Breast epithelium (tissue), 4 donors: ENCODE measurements at places on chromosomes 1 and 21.

GRCh38 chr1:96291468-96291867, 430.1 kb upstream of the PTBP2 start:
- DNase-seq: no peak
- no peak overlapping the region for H3K4me3 ChIP-seq
- H3K36me3 ChIP-seq: no peaks in the 10 kb centered on the region
- no peak overlapping the region for H3K27ac ChIP-seq
- H3K27me3 ChIP-seq: no peaks in the 10 kb centered on the region

DNA sequence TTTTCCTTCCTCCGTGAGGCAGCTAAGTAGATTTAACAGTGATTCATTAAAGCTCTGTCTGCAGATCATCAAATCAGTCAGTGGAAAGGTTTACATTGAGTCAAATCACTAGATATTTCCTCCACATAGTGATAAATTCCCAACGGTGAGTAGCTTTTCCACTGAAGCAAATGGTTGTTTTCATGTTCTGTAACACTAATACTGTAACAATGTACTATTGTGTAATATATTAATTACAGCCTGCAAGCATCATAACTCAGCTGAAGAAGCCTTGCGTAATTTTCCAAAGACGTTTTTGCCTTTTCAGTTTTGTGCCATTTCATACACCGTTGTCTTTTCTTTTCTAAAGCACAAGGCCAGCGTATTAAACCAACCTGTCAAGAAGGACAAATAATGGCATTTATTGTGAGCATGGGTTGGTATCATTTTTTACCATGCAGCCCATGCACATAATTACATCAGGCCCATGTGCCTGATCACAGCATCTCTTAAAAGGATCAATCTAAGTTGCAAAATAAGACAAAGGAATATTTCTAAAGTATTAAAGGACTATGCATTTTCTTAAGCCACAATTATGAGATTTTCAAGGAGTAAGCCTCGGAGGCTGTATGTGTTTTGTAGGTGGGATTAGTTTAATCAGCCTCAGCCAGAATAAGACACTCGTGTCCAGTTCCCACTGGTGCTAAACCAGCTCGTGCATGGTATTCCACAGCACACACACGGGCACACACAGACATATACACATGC, 16.7 kb upstream of the PDE9A start:
- no peak for DNase-seq
- no peaks in the 10 kb centered on the region for H3K4me1 ChIP-seq
- no peak overlapping the region for H3K4me3 ChIP-seq

DNA sequence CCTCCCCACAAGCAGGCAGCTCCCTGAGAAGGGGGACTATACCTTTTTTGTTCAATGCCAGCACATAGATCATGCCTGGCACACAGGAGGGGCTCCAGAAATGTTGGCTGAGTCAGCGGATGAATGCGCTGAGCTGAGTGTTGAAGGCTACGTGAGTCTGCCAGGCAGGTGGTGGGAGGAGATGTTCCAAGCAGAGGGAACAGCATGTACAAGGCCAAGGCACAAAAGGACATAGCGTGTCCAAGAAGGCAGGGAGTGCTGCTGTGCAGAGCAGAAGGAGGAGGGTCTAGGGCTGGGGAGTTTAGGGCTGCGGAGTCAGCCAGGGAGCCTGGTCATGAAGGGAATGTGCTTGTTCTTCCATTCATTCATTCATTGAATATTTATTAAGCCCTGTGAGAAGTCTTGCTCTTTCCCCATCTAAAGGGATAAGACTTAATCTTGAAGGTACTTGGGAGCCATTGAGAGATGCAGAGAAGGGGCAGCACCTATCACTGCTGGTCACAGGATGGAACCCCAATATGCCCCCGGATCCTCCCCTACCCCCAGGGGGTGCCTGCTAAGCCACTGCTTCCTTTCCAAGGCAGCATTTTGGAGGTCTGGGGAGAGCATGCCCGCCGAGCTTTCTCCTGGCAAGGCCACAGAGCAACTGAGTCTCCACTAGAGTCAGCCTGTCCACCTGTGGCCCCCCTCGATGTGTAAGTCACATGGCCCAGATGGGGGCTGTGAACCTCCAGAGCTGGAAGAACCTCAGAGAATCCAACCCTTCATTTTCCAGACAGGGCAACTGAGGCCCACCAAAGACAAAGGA, 31.2 kb upstream of the LAPTM5 start:
- H3K27me3 ChIP-seq: no peaks in the 10 kb centered on the region
- H3K36me3 ChIP-seq: no peaks in the 10 kb centered on the region
- no peaks in the 10 kb centered on the region for H3K4me1 ChIP-seq
- no peak overlapping the region for H3K27ac ChIP-seq
- no peak for DNase-seq
- H3K4me3 ChIP-seq: no peak overlapping the region

GRCh38 chr1:200869753-200870391, 2.9 kb upstream of the GPR25 start:
- no peaks in the 10 kb centered on the region for H3K36me3 ChIP-seq
- H3K27ac ChIP-seq: no peak overlapping the region
- H3K4me3 ChIP-seq: no peak overlapping the region
- DNase-seq: no peak
- no peaks in the 10 kb centered on the region for H3K4me1 ChIP-seq

- H3K4me1 ChIP-seq: no peaks in the 10 kb centered on the region
- no peak overlapping the region for H3K4me3 ChIP-seq
- H3K36me3 ChIP-seq: no peaks in the 10 kb centered on the region
- no peaks in the 10 kb centered on the region for H3K27me3 ChIP-seq
- no peak overlapping the region for H3K27ac ChIP-seq
These were observed 17.8 kb upstream of the MAST2 start for GRCh38 chr1:45785583-45785982.

GRCh38 chr1:175133673-175134435, 58.7 kb downstream of the KIAA0040 start:
- H3K4me3 ChIP-seq: no peak overlapping the region
- peaks cover 4% of the 10 kb centered on the region for H3K4me1 ChIP-seq
- DNase-seq: no peak
- H3K27ac ChIP-seq: no peak overlapping the region

DNA sequence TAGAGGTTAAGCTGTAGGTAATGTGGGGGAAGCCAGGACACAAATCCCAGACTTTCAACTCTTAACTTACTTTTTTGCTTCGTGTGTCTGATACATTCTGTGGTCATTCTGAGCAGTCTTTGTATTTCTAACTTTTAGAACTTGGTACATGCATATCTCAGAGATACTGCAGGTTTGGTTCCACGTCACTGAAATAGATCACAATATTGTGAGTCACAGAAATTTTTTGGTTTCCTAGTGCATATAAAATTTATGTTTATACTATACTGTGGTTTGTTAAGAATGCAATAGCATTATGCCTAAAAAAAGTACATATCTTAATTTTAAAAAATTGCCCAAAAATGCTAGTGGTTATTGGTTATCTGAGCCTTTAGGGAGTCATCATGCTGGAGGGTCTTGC, 3.2 kb downstream of the URB2 start:
- H3K27me3 ChIP-seq: no peaks in the 10 kb centered on the region
- peaks cover 13% of the 10 kb centered on the region for H3K4me1 ChIP-seq
- no peak for DNase-seq
- H3K4me3 ChIP-seq: no peak overlapping the region
- H3K27ac ChIP-seq: no peak overlapping the region

GRCh38 chr1:200435200-200435780, 25.5 kb upstream of the ZNF281 start:
- no peak overlapping the region for H3K27ac ChIP-seq
- DNase-seq: no peak
- H3K36me3 ChIP-seq: no peaks in the 10 kb centered on the region
- no peak overlapping the region for H3K4me3 ChIP-seq

DNA sequence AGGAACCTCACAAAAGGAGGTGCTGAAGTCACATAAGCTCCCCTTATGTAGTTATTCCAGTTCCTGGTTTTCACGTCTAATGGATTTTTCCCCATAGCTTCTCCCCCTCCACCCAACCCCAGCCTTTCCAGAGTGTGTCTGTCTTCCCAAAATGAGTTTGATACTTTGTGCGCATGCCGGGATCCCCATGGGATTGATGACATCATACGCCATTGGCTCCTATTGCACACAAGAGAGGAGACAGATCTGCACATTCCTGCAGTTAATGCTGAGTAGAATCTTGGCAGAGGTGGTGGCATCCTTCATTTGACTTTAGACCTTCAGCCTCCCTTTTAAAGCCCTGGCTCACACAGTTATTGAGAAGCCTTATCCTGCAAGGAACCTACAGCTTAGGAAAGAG, 71.4 kb downstream of the DDR2 start:
- no peak overlapping the region for H3K27ac ChIP-seq
- no peak for DNase-seq
- H3K4me1 ChIP-seq: no peaks in the 10 kb centered on the region
- no peaks in the 10 kb centered on the region for H3K27me3 ChIP-seq
- H3K36me3 ChIP-seq: no peaks in the 10 kb centered on the region

DNA sequence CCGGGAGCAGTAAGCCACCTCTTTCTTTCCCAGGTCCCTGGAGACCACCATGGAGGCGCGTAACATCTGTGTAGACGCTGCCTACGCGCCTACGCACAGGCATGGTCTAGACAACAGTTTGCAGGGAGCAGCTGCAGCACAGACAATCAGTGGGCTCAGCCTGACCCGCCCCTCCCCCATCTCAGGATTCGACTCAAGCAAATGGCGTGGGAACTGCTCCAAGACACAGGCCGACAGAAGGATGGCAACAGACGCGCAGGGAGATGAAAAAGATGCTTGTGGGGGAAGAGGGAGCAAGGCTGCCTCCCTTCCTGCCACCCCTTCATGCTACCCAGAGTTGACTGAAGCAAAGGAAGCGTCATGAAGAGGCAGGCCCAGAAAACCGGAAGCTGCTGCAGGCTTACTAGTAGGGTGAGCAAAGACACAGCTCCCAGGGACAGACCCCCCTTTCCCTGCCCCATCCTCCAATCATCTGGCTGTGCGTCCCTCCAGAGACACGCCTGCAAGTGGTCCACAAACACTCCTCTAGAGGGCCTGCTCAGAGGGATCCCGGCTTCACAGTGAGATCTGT, 19.5 kb downstream of the STK40 start:
- no peaks in the 10 kb centered on the region for H3K36me3 ChIP-seq
- H3K4me3 ChIP-seq: no peak overlapping the region
- no peaks in the 10 kb centered on the region for H3K27me3 ChIP-seq
- peak overlapping the region; percentile 36 for H3K27ac ChIP-seq
- no peak for DNase-seq

- H3K4me1 ChIP-seq: no peaks in the 10 kb centered on the region
- no peaks in the 10 kb centered on the region for H3K27me3 ChIP-seq
- no peak overlapping the region for H3K27ac ChIP-seq
- no peak overlapping the region for H3K4me3 ChIP-seq
- DNase-seq: no peak
- no peaks in the 10 kb centered on the region for H3K36me3 ChIP-seq
These were observed 1262.8 kb upstream of the PRMT6 start for GRCh38 chr1:105793536-105794146.

GRCh38 chr1:222889440-222889839, 74.6 kb downstream of the DISP1 start:
- no peak for DNase-seq
- H3K27me3 ChIP-seq: no peaks in the 10 kb centered on the region
- no peak overlapping the region for H3K27ac ChIP-seq
- H3K4me1 ChIP-seq: no peaks in the 10 kb centered on the region
- H3K36me3 ChIP-seq: no peaks in the 10 kb centered on the region
- H3K4me3 ChIP-seq: no peak overlapping the region

DNA sequence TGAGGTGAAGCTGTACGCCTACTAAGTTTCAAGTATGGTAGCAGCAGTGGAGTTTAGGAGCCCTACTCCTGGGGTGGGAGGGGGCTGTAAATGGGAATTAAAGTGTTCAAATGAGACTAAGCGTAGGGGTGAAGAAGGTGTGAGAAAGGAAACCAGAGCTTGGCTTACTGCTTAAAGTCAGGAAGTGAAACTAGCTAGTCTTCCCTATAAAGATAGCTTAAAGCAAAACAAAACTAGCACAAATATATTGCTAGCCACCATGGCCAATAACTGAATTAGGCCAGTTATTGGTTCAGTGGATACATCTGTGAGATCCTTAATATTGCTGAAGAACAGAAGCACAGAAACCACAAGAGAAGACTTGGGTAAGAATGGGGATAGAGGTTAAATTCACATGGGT, 492.2 kb upstream of the PKN2 start:
- no peaks in the 10 kb centered on the region for H3K36me3 ChIP-seq
- no peak overlapping the region for H3K4me3 ChIP-seq
- no peaks in the 10 kb centered on the region for H3K27me3 ChIP-seq
- H3K27ac ChIP-seq: no peak overlapping the region

DNA sequence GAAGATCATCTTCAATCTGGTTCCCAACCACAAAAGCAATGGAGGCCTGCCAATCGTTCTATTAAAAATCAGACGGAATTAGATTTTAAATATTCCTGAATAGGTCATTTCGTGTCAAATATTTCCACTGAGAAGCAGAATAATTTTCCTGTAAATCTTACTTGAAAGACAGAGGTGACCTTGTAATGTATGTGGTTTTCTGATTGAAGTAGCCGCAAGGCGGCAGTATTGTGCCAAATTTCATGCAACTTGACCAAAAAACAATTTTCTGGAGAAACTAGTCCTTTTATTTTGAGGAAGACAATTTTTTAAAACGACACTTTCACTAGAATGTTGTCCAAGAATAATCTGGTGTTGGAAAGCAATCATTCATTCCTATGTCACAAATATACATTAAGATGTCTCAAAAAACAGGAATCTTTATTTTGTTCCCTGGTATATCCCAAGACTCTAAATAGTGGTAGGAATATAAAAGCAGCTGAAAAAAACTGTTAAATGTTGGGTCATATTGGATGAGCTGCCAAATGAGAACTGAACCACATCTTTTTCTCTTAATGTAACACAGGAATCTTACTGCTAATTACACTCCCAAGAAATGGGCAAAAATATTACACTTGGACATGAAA, 33.6 kb downstream of the SPAG17 start:
- H3K27ac ChIP-seq: no peak overlapping the region
- no peak overlapping the region for H3K4me3 ChIP-seq
- no peak for DNase-seq
- H3K27me3 ChIP-seq: no peaks in the 10 kb centered on the region
- no peaks in the 10 kb centered on the region for H3K4me1 ChIP-seq

- peak overlapping the region; percentile 4 for H3K27ac ChIP-seq
- DNase-seq: no peak
- no peaks in the 10 kb centered on the region for H3K27me3 ChIP-seq
- no peaks in the 10 kb centered on the region for H3K36me3 ChIP-seq
- peaks cover 5% of the 10 kb centered on the region for H3K4me1 ChIP-seq
These were observed 172.4 kb downstream of the C1orf21 start for GRCh38 chr1:184559117-184559713.

DNA sequence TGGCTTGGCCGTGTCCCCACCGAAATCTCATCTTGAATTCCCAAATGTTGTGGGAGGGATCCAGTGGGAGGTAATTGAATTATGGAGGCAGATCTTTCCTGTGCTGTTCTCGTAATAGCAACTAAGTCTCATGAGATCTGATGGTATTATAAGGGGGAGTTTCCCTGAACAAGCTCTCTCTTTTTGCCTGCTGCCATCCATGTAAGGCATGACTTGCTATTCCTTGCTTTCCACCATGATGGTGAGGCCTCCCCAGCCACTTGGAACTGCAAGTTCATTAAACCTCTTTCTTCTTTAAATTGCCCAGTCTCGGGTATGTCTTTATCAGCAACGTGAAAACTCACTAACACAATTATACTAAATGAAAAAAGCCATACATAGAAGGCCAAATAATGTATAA, 101.3 kb upstream of the LYPLAL1 start:
- no peak overlapping the region for H3K27ac ChIP-seq
- no peak overlapping the region for H3K4me3 ChIP-seq
- H3K27me3 ChIP-seq: no peaks in the 10 kb centered on the region
- no peak for DNase-seq
- H3K4me1 ChIP-seq: no peaks in the 10 kb centered on the region

GRCh38 chr1:202702088-202702487, 8.2 kb downstream of the SYT2 start:
- H3K4me3 ChIP-seq: no peak overlapping the region
- no peak for DNase-seq

GRCh38 chr1:101816262-101816661, 180.5 kb downstream of the OLFM3 start:
- H3K36me3 ChIP-seq: no peaks in the 10 kb centered on the region
- H3K4me1 ChIP-seq: no peaks in the 10 kb centered on the region
- H3K4me3 ChIP-seq: no peak overlapping the region
